ENCODE measurements at places on chromosomes 7 and 10.
A peak's percentile ranks its signal among the peaks of the same experiment; 100 is the strongest.

- peak; percentile 20 for DNase-seq
Observed at GRCh38 chr7:151795168-151795811, 81.6 kb downstream of the PRKAG2 start.

DNA sequence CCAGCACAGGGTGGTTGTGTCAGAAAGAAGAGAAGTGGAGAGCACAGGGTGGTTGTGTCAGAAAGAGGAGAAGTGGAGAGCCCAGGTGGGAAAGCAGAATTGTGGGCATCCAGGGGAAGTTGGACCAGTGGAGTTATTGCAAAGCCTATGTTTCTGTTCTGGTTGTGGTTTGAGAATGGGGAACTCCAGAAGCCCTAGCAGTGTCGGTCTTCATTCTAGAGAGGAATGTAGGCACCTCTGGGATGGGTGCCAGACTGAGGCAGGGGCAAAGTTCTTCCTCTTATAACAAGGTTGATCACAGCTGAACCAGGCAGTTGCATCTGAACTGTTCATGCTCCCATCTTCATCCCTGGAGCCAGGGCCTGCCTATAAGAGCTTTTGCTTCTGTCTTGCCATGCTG, 954 bp downstream of the FSCN3 start:
- DNase-seq = no peak

GRCh38 chr10:47346581-47347302, 1.4 kb upstream of the RBP3 start:
- DNase-seq = no peak

- DNase-seq = no peak
Observed at GRCh38 chr7:113548137-113548536, 370.7 kb downstream of the PPP1R3A start.

DNA sequence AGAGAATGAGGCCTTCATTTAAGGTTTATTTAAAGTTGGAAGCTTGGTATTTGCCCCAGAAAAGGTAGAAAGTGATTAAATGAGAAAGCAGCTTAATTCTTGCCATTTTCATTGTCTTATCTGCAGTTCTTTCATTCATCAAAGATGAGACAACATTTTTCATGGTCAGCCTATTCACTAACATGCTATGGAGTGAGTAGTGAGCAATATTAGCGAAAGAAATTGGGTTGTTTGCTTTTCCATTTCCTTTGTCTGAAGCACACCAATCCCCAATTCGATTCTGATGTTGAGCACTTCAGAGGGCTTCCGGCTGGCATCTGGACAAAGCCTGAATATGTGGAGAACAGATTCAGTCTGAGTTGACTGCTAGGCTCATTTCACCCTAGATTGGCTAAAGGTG, 317.2 kb downstream of the BBS9 start:
- no peak for DNase-seq

- no peak for DNase-seq
Observed at GRCh38 chr10:130363899-130364445, 227.8 kb downstream of the GLRX3 start.

GRCh38 chr7:47444376-47445098, 137.4 kb downstream of the TNS3 start:
- no peak for DNase-seq

GRCh38 chr7:140653319-140654108, 12.9 kb upstream of the DENND2A start:
- DNase-seq = peak; percentile 52

DNA sequence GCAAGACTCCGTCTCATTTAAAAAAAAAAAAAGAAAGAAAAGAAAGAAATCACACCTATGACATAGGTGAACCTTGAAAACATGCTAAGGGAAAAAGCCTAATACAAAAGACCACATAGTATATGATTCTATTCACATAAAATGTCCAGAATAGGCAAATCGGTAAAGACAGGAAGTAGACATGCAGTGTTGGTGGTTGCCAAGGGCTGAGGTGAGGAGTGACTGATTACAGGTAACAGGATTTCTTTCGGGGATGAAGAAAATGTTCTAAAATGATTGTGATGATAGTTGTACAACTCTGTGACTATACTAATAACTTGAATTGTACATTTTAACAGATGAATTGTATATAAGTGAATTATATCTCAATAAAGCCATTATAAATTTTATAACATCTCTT, 3.3 kb downstream of the XPNPEP1 start:
- DNase-seq = peak; percentile 49

GRCh38 chr10:66941491-66941890, 15.7 kb downstream of the LRRTM3 start:
- no peak for DNase-seq

DNA sequence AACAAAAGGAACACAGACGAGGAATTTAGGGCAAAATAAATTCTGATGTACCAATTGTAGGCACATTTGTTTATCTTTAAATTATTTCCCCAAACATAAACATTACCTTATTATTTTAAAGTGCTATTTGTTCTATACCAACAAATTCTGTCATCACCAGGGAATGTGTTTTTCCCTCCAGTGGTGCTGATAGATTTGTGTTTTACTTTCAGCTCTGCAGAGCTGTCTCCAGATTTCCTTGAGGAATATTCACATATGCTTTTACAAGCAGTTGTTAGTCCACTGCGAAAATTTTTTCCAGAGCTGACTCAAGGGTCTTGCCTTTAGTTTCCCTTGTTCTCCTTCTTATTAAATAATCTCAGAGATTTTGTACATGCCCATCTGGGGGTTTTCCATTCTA, 362.8 kb downstream of the PHF14 start:
- DNase-seq = no peak

DNA sequence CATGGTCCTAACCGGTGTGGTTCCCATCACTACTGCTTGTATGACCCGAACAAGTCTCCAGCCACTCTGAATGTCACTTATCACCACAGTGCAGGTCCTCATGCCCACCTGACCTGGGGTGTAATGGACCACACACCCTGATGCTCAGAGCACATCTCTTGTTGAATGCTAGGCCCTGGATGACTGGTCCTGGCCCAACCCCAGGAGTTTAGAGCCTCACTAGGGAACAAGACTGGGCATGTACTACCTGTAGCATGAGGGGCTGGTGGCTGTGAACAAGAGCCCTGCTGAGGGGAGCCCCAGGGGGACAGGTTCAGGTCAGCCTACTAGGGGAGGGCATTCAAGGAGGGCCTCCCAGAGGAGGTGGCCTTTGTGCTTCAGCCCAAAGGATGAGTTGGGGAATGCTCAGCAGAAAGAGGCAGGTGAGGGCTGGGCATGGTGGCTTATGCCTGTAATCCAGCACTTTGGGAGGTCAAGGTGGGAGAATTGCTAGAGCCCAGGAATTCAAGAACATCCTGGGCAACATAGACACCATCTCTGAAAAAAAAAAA, 31.2 kb downstream of the ZMIZ1 start:
- DNase-seq = no peak

GRCh38 chr7:106679153-106679931, 18.4 kb upstream of the CCDC71L start:
- DNase-seq = no peak

GRCh38 chr7:69773535-69774225, 175.4 kb downstream of the AUTS2 start:
- DNase-seq = no peak

GRCh38 chr10:107585630-107586029, 421.1 kb upstream of the SORCS1 start:
- no peak for DNase-seq

GRCh38 chr10:45373576-45374349, at the start of gene ALOX5:
Gene ALOX5 (plus strand): TSS chr10:45374216. CDS start chr10:45374280, 64 bp downstream.
- DNase-seq = peak; percentile 33

DNA sequence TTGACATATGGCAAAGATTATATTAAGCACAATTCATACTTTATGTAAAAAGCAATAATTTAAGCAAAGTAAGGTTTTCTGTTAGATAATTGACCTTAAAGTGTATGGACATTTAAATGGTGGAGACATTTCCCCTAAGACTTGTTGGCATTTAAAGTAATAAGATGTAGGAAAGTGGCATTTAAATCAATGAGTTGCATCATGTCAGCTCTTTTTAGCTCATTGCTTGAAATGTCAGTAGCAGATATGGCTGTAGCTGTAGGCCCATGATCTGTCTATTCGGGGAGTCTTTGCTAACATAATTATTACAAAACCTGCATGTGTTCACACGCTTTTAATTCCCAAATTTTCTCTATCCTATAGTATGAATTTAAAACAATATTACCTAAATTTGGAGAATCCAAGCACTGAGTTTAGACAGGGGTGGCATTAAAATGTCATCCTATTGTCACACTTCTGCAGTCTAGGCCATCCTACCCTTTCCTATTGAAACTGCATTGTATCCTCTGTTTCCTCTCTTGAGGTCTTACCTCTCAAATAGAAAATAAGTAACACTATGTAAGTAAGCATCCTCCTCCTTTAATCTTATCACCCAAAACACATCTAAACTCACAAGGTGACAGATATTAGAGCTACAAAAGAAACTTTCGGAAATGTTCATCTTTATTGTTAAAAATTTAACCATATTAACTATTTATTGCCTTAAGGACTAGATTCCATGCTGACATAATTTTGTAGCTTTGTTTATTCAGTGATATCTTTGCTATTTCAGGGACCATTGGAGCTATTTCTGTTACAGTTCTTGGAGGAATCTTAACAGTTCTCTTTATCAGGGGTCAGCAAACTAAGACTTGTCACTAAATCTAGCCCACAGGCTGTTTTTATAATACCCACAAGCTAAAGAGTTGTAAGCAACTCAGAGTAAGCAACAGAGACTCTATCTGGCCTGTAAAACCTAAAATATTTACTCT, 91.2 kb downstream of the LCOR start:
- no peak for DNase-seq

DNA sequence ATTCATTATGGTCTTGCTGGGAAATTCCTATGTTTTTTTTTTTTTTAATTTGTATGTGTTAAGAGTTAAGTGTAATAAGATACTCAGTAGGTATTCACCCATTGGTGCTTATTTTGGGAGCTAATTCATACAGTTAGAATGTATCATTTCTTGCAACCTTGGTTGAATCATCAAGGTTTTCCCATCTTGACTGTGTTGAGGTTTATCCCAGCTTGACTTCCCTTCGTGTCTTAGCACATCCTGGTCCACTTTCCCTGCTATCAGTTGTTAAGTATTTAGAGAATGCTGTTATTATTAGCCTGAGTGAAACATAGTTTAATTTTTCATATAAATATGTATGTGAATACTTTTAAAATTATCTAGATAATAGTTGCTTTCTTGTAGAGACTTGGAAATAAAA, 20.8 kb downstream of the RALA start:
- no peak for DNase-seq

GRCh38 chr10:110686949-110687348, 42.8 kb downstream of the RBM20 start:
- no peak for DNase-seq

DNA sequence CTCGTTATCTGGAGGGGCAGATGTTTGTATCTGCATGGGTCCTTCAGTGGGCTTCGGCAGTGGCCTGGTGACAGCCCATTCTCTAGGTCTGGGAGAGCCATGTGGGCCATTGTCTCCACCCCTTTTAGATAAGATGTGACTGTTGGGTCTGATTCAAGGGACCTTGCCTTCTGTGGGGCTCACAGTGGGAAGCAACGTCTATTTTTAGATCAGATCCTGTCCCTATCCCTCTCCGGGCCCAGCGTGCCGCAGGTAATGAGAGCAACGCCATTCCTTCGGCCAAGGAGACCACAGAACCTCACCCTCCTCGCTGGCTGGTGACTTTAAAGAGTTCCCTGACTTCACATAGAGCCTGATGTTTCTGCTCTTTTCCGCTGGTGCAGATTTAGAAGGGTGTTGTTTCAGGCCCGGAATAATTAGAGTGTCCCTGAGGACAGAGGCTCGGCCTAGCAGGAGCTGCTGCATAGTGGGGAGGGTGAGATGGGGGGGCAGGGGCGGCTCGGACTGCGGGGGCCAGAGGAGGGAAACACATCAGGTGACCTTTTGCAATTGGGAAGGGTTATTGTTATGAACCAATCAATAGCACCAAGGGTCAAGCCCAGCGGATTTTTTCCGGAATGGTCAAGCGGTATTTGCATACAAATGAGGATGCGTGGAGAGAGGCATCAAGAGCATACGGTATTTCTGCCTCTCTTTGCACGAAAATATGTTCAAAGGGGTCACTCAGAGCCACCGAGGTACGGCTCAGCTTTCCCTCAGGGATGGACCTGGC, 503.0 kb upstream of the FOXK1 start:
- no peak for DNase-seq

GRCh38 chr7:135974667-135975066, 2.5 kb downstream of the MTPN start:
- no peak for DNase-seq

DNA sequence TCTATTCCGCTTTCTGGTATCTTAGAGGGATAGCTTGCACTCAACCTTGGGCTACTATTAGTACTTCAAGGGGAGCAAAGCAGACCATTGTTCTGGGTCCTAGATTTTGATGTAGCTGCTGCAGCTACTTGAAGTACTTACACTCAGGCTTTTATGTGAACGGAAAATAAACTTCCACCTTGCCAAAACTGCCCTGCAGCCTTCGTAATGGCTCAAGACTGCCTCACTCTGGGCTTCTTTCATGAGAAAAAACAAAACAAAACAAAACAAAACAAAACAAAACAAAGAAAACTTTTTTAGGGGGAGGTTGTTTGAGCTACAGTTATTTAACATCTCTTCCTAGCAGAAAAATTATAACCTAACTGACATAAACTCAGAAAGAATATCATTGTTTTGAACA, 19.4 kb upstream of the EPHB6 start:
- no peak for DNase-seq

DNA sequence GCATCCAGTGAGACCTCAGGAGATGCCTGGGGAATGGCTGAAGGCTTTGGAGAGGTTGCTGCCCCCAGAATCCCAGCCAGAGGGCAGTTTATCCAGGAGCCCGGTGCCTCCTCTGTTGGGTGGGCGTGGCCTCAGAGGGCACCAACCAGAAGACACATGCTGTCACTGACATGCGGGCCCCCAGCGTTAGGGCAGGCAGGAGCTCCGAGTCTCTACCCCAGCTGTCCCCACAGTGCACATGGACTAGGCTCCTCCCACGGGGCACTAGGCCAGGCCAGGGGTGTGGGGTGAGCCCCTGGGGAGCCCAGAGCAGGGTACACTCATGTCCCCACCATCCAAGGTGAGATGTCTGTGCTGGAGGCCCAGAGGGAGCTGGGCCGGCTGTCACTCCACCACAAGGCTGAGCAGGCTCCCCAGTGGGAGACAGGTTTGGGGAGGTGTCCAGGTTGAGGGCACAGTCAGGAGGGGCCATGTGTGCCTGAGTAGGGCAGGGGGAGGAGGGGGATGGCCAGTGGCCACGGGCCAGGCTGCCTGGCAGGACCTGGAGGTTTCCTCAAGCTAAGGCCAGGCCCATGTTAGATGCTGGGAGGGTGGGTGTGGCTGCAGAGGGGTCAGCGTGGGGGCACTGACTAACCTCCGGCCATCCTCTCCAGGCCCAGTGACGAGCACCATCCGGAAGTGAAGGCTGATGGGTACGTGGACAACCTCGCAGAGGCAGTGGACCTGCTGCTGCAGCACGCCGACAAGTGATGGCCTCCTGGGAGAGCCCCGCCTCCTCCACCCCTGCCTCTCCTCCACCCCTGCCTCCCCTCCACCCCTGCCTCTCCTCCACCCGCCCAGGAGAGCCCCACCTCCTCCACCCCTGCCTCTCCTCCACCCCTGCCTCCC, 131.3 kb downstream of the FAM53B start:
- DNase-seq = peak; percentile 24

DNA sequence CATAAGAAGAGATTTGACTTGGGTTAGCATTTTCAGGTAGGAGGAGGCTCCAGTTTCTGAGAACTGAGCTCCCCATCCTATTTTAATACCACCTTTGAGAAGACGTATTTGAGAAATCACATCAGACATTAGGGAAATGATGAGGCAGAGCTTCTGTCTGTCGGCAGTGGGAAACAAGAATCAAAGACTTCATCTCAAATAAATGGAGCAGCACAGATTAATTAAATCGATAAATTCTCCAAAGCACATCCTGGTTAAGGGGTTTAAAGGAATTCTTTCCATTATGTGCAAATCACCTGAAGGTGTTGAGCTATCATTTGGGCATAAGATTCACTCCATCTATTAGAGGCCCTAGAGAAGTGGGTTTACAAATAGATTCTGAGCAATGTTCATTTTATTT, 7.6 kb downstream of the ADARB2 start:
- no peak for DNase-seq

All from CD4-positive, alpha-beta T cell (primary cell).